ENCODE measurements at places on chromosomes 3 and 15.

DNA sequence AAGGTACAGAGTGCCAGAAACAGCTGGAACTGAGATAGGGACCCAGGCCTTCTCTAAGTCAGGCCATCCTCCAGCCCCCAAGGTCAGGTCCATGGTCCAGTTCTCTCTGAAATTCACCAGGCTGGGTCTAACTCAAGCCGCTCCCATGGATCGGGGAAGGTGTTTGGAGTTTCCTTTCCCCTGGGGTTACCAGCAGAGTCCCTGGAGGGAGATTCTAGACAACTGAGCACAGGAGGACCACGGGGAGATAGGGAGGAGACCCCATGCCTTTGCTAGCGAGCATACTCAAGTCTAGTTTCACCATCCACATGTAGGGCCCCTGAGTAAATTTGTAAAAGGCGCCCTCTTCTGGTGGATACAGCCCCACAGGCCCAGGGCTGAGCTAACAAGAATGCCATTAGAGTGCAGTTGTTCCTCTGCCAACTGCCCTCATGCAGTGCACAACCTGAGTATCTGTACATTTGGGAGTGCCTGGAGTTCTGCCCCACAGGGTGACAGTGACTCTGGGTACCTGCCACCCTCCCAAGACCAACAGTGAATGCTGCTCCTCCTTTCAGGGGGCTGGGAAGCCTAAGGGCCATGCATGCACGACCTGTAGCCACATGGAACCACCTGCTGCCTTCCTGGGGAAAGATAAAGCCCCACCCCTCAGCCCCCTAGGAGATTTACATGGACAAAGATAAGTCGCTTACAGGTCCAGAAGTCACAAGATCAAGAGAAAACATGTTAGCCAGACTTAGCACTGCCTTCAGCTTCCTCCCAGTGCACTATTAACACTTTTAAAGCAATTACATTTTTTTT is 89.0 kb downstream of the IQSEC1 start:
- DNase-seq = no peak

GRCh38 chr3:52530918-52531826 is 2.5 kb downstream of the NT5DC2 start:
- no peak for DNase-seq

DNA sequence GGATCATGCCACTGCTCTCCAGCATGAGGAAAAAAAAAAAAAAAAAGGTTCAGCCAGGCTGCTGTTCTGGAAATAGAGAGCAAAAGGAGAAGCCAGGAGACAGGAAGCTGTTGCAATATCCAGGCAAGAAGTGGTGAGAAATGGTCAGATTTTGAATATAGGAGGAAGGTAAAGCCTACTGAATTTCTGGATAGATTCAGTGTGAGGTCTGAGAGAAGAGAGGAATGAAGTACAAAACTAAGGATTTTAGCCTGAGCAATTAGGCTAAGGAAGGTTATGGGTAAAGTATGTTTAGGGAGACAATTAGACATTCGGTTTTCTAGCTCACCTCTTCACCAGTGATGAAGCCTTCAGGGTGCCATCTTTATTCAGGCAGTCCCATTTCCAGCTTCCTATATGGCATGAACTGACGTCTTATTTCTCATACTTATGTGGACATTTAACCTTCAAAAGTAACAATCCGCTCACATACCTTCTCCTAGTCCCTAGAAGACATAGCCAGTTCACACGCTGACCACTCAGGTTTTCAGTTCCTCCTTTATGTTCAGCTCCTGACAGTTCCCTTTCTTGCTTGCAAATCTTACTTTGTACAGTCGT is 57.2 kb downstream of the KIF9 start:
- no peak for DNase-seq

- DNase-seq = no peak
Observed at GRCh38 chr15:40511093-40511471, 40.3 kb downstream of the CHST14 start.

DNA sequence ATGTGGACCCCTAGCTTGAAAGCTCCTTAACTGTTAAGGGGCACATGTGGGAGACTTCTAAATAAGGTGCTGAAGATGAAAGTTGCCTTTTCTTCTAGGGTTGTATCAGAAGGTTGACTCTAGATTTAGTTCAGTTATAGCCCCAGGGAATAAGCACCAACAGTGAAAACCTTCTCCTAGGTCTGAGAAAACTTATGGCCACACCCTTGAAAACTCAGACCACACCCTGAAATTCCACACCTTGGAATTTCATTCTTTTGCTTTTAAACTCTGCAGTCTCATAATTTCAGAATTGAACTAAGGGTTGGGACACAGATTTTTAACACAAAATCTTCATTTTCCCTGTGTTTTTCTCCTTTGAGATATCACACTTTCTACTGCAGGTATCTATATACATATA is 355.8 kb upstream of the IL12A start:
- DNase-seq = no peak

DNA sequence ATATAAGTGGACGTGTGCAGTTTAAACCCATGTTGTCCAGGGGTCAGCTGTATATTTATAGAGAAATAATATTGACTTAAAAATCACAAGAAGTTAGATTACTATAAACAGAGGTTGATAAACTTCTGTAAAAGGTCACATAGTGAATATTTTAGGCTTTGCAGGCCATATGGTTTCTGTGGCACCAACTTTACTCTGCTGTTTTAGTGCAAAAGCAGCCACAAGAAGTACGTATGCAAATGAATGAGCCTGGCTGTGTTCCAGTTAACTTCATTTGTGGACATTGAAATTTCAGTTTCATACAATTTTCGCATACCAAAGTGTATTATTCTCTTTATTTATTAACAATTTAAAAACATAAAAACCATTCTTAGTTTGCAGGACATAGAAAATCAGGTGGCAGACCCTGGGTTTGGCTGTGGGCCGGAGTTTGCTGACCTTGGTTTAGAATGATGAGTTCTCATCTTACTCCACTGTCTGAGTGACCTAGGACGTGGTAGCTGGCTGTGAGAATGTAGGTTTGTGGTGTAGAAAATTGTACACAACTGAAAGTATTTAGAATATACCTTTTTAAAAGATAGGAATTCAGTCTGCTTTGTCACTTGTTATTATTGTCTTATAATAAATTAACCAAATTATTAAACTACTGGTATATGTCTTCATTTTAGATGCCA is 16.3 kb downstream of the FAN1 start:
- no peak for DNase-seq

DNA sequence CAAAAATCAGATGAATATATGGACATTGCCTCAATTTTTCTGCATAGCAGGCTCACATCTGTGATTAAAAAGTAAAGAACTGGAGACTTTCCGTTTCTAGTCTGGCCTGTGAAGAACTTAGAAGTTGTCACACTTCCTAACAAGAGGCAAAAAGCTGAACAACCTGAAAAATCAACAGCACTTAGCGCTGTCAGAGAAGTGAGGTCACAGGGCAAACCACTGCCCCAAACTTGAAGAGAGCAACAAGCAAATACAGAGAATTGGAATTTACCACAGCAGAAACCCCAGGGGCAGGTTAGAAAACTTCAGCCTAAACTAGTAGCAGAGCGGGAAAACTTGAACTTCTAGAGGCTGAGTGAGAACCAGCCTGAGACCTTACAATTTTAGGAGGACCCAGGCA is 38.9 kb downstream of the CCDC54 start:
- no peak for DNase-seq

- DNase-seq = no peak
Observed at GRCh38 chr3:47145272-47145671, 18.6 kb downstream of the SETD2 start.

- no peak for DNase-seq
Observed at GRCh38 chr3:126485176-126485897, 9.6 kb upstream of the ZXDC start.

GRCh38 chr15:96838081-96838480 is 507.6 kb downstream of the NR2F2 start:
- DNase-seq = no peak

DNA sequence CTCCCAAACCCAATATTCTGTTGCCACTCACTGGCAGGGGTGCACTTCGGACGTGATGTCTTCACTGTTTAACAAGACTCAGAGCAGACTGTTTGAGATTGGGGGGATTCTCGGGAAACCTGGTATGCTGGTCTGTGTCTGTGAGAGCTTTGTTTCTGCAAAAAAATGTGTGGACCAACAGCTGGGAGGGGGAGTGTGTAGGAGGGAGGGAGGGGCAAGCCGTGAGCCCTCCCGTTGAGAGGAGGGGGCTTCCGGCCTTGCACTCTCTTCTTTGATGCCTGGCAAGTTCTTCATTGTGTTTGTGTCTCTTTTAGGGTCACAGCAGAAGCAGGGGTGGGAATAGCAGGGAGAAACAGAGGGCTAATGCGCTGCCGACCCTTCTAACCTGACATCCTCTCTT is 74.9 kb upstream of the NDN start:
- no peak for DNase-seq

DNA sequence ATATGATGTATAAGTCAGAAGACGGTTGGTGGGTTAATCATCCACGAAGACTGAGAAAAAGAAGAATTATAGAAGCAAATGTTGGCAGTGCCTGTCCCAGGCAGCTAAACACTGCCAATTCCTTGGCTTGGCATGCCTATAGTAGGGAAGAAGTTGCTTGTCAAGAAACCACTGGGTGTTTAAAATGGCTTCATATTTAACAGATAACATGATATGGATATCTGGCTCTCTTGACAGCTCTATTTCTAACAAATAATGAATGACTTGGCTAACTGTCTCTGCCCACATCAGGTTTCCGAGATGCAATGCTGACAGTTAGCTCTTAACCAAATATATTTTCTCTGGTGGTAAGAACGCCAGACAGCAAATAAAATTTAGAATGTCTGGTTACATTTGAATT is 341.7 kb upstream of the KCNMB2 start:
- DNase-seq = no peak

GRCh38 chr3:186254676-186255650 is 107.1 kb downstream of the DGKG start:
- DNase-seq = no peak

GRCh38 chr15:70726753-70727152 is 36.6 kb downstream of the UACA start:
- no peak for DNase-seq

GRCh38 chr15:88982304-88982945 is 69.2 kb upstream of the MFGE8 start:
- DNase-seq = no peak

- DNase-seq = no peak
Observed at GRCh38 chr3:8458238-8458661, 43.4 kb upstream of the LMCD1 start.

GRCh38 chr3:125006291-125006731 is 49.5 kb downstream of the HEG1 start:
- DNase-seq = no peak

DNA sequence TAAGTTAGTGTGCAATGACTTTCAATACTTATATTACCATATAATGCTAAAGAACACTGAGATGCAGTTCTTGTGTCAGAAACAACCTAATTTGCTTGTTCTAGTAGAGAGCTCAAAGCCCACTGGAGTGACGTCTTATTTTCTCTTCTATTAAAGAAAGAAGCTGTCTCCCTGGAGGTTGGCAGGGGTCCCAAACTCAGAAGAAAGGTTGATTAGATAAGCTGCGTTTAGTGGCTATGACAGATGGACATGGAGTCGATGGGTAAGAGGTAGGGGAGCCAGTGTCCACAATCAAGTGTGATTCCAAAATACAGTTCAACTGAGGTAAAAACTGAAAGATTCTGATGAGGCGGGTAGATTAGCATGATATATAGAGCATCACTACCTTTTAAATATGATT is 363.6 kb downstream of the NLGN1 start:
- no peak for DNase-seq

DNA sequence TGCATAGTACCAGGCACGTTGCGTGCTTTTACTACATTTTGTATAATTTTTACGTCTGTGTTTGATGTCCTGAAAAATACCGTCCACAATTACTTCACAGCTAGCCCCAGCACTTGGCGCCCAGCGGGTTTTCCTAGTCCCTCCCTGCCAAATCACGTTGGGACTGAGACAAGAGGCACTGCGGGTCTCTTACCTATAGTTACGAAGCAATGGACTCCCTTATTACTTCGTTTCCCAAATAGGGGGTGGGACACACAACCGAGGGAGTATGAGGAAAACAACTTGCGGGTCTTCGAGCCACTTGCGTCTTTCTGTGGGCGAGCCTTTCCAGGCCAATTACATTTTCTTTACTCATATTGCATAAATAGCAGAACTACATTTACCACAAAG is 620 bp upstream of the CMSS1 start:
- no peak for DNase-seq

DNA sequence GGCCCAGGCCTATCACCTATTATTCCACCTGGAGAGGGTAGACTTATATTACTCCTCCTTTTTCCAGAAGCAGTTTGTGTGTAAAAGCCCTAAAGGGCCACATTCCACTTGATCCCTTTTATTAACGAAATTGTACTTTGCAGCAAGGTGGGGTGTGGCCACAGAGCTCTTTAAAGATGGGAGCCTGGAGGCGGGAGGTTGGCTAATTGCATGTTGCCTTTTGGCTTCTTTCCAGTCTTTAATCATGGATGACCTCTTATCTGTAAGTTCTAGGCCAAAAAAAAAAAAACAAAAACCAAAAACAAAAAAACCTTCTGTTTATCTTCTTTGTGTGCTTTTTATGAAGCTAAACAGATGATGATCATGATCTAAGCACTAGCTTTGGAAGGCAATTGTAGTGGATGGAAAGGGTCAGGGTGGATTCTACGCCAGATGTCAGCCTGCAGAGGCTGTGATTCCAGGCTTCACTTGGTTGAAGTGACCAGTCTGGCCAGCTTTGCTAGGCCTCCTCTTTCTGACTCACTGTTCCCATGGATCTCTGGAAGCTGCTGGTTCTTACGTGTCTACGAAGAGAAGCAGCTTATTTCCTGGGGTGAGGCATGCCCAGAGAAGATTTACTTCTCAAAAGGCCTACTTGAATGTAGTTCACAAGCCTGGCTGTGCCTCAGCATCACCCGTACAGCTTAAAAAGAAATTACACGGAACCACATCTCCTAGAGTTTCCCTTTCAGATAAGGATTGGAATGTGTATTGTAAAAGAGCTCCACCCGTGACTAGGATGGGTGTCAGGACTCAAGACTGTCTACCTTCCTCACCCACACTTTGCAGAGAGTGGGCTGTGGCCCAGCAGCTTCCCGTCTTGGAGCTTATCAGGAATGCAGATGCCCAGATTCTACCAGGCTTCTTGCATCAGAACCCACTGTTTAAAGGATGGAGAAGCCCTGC is 330.9 kb upstream of the C2CD4B start:
- DNase-seq = no peak

DNA sequence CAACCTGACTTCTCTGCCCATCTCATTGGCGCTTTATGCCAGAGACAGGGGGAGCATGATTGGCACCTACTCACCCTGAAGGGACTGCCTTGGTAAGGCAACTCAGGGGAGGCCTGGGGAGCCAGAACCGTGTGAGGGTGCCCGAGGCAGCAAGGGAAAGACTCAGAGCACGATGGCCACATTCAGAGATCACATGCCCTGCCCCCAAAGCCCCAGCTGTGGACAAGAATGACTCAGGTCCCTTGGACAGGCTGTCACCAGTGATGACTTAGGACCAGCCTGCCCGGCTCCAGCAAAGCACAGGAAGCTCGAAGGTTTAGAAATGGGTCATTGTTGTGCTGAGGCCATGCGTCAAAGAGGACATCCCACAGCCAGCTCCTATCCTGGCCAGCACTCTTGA is 49.1 kb upstream of the LIMD1 start:
- no peak for DNase-seq

- DNase-seq = no peak
Observed at GRCh38 chr3:194321693-194322640, 29.2 kb downstream of the CPN2 start.

Data from stimulated activated CD4-positive, alpha-beta T cell treated with anti-CD3 and anti-CD28 coated beads, Interleukin-1b, Interleukin-23, amount 100 ng/mL, for 1 hour (primary cell).